ENCODE measurements at places on chromosomes 13 and 19. TPM values are rescaled to one million over a fixed set of nuclear protein-coding genes. Genes with fewer than 3 reads are reported as not detected.

Gene C1QTNF9B
- 0.95 TPM for total RNA-seq

Gene IGLON5
- not detected for total RNA-seq

Gene PSG2
- not detected for total RNA-seq

Gene BSG
- 256 TPM for total RNA-seq

Gene ABHD8
- 8.7 TPM for total RNA-seq

Gene ATP8A2
- 0.09 TPM for total RNA-seq

Gene ENOX1
- 1.3 TPM for total RNA-seq

Gene ZFP36
- 2.4 TPM for total RNA-seq

Gene RFPL4A
- not detected for total RNA-seq

Gene EEF2
- total RNA-seq: 4,523 TPM
